ENCODE measurements at places on chromosomes 16 and 17. TPM values are rescaled to one million over a fixed set of nuclear protein-coding genes. Genes with fewer than 3 reads are reported as not detected.

The ALDH3A1 gene
- total RNA-seq: 1,906 TPM

The MPRIP gene
- total RNA-seq: 443 TPM

- no peak for DNase-seq
These were observed 86.9 kb upstream of the CBX4 start for GRCh38 chr17:79926142-79926604.

DNA sequence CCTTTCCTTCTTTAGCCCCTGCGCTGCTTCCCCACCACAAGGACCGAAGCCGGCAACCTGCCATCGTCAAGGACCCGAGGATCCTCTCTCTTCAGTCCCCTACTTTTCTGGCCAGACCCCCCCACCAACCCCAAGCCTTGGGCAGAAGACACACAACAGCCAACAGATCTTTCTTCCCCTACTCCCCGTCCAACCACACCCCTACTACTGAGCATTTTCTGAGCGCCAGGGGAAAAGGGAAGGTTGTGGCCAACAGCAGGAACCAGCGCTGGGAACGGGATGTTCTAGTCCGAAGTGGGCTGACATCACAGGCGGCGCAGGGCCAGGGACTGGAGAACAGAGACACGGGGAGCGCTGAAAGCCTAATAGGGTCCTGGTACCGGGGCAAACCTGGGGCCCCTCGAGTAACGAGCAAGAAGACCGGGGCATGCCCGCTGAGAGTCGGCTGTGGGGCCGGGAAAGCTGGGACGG, 528 bp downstream of the PER1 start:
- DNase-seq: no peak

GRCh38 chr16:88370365-88370764, 12.4 kb upstream of the ZNF469 start:
- DNase-seq: no peak

GRCh38 chr17:13931800-13932460, 137.4 kb upstream of the COX10 start:
- no peak for DNase-seq

The C17orf50 gene
- not detected for total RNA-seq
